GOT3 (cell line): ENCODE measurements at places on chromosomes 16 and 17.

- no peak for DNase-seq
Observed at GRCh38 chr16:70749681-70750601, 51.0 kb downstream of the VAC14 start.

DNA sequence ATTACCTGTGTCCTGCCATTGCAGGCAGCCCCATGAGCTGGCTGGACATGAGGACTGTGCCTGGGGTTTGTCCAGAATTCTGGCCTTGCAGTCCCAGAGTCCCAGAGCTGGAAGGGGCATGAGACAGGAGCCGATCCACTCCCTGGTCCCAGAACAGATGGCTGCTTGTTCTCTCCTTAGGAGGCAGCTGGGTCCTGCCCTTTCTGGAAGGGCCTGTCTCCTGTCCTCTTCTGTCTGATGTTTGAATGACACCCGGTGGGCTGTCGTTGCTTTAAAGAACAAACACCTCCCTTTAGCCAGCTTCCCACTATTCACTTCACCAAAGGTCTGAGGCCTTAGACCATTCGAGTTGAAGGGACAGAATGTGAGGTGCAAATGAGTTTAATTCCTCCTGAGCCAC lies 63.8 kb downstream of the RAP1GAP2 start:
- no peak for DNase-seq

DNA sequence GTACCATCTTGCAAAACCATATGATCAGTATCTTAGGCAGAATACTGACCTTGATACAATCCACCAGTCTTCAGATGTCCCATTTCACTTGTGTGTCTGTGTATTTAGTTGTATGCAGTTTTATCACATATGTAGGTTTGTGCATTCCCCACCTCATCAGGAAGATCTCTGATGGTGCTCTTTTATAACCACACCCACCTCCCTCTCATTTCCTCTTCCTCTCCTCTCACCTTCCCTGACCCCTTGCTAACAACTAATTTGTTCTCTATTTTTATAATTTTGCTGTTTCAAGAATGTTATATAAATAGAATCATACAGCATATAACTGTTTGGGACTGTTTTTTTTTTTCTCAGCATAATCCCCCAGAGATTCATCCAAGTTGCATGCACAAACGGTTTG lies 52.0 kb upstream of the ACSM2B start:
- no peak for DNase-seq

- DNase-seq: no peak
Observed at GRCh38 chr17:66542129-66542966, 239.9 kb downstream of the PRKCA start.

DNA sequence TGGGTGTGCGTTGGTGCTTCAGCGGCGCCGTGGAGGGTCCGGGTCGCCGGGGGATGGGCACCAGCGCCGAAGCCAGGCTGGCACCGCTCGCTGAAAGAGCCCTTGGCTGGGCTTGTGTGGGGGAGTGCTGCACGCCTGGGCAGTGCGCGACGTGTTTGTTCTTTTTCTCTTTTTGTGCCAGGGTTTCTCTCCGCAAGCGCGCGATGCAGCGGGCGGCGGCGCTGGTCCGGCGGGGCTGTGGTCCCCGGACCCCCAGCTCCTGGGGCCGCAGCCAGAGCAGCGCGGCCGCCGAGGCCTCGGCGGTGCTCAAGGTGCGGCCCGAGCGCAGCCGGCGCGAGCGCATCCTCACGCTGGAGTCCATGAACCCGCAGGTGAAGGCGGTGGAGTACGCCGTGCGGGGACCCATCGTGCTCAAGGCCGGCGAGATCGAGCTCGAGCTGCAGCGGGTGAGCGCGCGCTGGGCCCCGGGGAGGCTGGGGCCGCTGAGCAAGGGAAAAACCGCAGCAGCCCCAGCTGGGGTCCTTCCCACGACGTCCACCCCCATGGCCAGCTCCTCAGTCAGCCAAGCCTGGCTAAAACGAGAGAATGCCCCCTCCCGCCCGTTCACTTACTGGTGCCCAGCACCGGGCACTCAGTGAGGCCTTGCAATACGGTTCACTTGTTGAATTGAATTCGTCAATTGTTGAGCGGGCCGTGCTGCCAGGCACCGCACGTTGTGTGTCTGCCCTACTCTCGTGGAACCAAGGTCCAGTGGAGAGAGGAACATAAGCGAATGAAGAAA lies 541 bp downstream of the GPT2 start:
- DNase-seq: no peak

- no peak for DNase-seq
Observed at GRCh38 chr17:34886831-34887230, 74.4 kb downstream of the CCT6B start.

- no peak for DNase-seq
Observed at GRCh38 chr16:80034948-80035663, 434.6 kb upstream of the MAF start.

DNA sequence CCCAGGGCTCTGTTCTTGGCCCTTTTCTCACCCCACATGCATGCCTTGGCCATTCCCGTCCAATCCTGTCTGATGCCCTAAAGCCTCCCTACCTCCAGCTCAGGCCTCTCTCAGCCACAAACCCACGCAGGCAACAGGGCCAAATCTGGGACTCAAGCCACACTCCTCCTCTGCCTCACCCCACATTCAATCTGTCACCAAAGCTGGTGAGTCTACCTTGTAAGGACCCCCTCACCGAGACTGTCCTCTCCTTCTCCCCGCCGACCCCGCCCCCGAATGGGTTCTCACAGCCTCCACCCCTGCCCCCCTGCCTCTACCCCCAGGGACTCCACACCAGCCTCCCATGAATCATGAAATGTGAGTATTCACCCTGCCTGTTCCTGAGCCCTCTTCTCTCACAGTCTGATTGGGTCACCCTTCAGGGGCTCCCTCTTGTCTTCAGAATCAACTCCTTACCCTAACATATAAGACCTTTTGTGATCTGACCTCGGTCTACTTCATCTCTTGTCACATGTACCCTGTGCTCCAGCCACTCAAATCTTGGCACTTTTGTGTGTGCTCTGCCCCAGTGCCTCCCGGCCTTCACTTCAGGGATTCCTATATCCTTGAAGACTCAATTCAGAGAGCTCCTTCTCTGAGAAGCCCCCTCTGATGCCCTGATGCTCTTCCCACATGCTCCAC lies 10.7 kb downstream of the EPOP start:
- DNase-seq: no peak

GRCh38 chr17:44389723-44390202 lies 314 bp upstream of the ITGA2B start:
- DNase-seq: no peak

- DNase-seq: no peak
Observed at GRCh38 chr17:66304304-66305174, 2.1 kb downstream of the PRKCA start.

- DNase-seq: no peak
Observed at GRCh38 chr16:48970216-48970615, 311.4 kb downstream of the CBLN1 start.

GRCh38 chr17:333626-334396 lies 18.8 kb downstream of the RPH3AL start:
- no peak for DNase-seq

GRCh38 chr16:130533-131173 lies 7.8 kb downstream of the NPRL3 start:
- no peak for DNase-seq
